CD4-positive, alpha-beta T cell treated with Interleukin-2 at 100 ng/mL for 4 hours (primary cell): ENCODE measurements at places on chromosomes 2 and 18.

GRCh38 chr2:142467321-142467720 is 336.5 kb upstream of the LRP1B start:
- DNase-seq, result no peak

DNA sequence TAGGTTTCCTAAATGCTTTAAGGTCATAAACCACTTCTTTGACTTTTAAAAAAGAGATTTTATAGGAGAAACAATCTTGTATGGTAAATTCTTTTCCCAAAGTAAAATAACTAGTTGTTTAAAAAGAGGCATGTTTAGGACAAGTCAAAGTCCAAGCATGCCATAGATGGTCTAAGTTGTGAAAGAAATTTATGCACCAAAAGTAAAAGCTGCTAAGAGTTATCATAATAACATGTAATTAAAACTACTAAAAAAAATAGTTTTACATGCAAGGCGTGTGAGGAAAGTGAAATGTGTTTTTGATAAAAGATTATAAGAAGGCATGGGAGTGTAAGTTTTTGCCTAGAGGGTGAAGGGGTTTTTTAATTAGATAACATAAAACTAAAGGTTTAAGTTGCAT is 22.5 kb downstream of the FAM210A start:
- DNase-seq, result no peak

DNA sequence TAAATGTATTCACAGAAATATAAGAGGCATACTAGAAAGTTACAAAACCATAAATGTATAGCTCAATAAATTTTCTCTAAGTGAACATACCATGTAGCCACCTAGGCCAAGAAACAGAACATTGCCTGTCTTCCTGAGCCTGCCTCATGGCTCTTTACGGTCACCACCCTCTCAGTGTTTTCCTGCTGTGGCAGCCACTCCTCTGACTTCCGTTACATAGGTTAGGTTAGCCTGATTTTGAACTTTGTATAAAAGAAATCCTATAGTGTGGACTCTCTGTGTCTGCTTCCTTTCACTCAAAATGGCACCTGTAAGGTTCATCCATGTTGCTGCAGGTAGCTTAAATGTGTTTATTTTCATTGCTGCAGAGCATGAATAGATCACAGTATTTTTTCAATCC is 11.6 kb upstream of the ST3GAL5 start:
- no peak for DNase-seq

DNA sequence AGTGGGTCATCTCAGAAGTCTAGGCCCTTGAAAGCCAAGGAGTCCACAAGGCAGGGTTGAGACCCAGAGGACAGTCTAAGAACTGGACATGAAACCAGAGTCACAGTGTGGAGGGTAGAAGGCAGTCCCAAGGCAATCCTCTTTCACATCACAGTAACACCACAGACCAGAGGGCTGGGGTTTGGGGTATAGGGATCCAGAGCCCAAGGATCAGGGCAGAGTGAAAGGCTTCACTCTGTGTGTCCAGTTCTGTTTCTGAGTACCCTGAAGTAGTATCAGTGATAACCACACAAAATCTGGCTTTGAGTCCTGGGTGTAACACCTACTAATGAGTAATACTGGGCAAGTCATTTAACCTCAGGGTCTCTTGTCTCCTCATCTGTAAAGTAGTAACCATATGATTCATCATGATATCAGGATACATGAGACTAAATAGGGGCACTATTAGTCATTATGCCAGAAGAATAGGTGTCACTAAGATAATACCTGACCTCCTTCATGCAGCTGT is 91.0 kb downstream of the ICA1L start:
- DNase-seq, result no peak

- no peak for DNase-seq
Measured at GRCh38 chr2:43717322-43717721, 41.1 kb upstream of the C1GALT1C1L start.

DNA sequence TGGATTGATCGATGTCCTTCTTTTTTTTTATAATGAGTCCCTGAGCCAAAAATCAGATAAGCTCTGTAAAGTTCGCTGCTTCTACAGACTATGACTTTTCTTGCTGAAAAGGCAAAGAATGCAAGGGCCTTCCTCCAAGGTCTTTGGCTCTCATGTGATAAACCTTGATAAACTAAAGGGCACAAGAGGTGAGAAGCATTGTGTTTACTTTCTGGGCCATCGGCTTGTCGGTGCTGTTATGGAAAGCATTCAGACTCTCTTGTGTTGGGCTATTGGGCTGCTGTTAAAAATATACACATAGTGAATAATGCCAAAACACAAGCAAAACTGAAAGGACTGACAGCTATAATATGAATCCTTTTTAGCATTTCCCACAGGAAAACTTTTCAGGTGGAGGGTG is 472.4 kb upstream of the SPHKAP start:
- no peak for DNase-seq

- DNase-seq, result no peak
Measured at GRCh38 chr2:20231598-20232026, 6.7 kb upstream of the SDC1 start.

- DNase-seq, result peak; percentile 32
Measured at GRCh38 chr18:681985-682384, 24.5 kb downstream of the TYMS start.

DNA sequence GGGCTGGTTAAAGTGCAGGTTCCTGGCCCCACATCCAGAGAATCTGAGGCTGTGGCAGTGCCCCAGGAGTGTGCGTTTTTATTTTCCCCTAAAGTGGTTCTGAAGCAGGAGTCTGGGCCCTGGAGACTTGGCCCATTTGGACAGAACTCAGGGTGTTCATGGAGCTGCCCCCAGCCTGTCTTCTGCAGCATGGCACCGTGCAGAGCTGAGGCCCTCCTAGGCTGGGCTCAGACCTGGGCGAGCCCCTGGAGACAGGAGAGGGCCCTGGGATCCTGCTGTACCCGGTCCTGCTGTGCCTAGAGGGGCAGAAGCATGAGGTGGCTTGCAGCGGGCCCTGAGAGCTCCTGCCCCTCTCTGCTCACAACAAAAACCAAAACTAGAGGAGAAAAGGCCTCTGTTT is 58.8 kb upstream of the B3GNT7 start:
- no peak for DNase-seq

DNA sequence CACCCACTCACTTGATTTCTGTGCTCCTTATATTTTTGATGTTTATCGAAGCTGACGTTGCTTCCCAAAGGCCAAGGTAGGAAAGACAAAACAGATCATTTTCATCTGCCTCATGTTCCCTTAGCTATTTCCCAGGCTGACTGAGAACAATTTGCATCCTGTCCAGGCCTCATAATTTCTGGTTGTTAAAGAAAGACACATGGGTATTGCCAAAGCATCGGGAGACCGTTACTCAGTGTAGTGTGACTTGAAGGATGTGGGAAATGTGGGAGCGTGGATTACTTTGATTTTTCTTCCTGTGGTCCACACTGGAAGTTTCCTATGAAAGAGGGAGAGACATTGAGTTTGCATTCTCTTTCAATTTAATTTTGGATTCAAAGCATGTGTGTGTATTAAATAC is 204.6 kb downstream of the TRIB2 start:
- DNase-seq, result no peak

DNA sequence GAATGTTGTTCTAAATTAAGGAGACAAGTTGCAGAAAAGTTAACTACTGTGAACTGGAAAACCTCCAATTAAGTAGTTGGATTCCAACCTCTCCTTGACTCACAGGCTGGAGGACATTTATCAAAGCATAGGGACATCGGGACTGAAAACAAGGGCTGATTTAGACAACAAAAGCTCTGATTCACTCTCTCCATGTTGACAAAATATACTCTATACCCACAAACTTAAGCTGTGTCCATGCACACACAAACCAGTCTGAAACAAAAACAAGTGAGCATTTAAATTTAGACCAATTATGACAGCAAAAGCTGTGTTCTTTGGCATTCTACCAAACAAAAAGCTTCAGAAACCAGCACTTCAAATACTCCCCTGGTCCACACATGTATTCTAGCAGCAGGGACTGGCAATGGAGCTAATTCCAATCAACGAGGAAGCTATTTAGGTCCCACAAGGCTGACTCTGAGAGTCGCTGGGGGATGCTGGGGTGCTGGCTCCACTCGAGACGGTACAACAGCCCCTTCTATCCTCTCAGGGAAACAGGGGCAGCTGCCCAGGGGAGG is 71.4 kb downstream of the NXPH2 start:
- DNase-seq, result no peak

- DNase-seq, result no peak
Measured at GRCh38 chr2:95332036-95332435, 34.9 kb downstream of the KCNIP3 start.

DNA sequence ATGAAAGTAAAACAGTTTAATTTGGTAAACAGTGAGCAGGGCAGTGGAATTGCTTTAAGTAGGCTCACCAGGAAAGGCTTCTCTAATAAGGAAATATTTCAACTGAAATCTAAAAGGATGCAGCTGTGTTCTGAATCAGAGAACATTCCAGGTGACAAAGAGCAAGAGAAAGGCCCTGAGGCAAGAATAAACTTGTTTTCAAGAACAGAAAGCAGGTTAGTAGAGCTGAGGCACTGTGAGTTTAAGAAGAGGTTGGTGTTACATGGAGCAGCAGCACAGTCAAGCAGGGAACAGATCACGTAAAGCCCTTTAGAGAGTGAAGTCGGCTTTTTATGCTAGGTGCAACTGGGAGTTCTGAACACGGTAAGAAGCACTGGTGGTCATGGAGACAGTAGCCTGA is 57.0 kb upstream of the SCN1A start:
- no peak for DNase-seq

DNA sequence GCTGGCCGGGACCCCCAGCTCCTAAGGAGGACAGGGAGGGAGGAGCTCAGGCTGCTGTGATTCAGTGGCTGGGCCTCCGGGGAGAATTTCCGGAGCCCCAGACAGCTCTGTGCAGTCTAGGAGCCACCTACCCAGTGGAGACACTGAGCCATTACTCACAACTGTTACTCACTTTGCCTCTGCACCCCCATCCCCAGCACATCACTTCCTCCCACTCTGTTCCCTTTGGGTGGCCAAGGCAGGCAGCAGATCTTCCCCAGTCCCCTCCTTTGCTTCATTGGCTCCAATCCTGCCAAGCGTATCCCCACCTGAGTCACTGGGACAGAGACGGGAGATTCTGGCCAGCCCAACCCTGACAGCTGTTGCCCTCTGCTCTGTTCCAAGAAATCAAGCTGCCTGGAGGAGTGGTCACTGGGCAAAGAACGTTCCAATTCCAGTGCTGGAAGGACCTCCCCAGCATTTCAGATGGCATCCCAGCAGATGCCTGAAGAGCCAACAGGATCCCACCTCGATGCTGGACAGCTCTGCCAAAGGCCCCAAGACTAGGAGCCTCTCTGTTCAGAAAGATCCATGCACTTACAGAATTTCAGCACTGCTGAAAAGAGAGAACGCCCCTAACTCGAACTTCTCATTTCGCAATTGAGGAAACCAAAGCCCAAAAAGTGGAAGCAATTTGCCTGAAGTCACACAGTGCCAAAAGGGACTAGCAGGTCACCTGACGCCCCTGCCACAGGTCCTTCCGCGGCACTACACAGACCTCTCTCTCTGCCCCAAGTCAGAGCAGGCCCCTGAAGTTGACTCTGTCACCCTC is 68.3 kb downstream of the TNS1 start:
- DNase-seq, result no peak

GRCh38 chr18:6363216-6363615 is 51.5 kb downstream of the L3MBTL4 start:
- DNase-seq, result no peak

- DNase-seq, result no peak
Measured at GRCh38 chr2:25371253-25372241, 29.8 kb upstream of the DNMT3A start.
